ENCODE measurements at places on chromosomes 5 and 9. TPM values are rescaled to one million over a fixed set of nuclear protein-coding genes. Genes with fewer than 3 reads are reported as not detected.

DNA sequence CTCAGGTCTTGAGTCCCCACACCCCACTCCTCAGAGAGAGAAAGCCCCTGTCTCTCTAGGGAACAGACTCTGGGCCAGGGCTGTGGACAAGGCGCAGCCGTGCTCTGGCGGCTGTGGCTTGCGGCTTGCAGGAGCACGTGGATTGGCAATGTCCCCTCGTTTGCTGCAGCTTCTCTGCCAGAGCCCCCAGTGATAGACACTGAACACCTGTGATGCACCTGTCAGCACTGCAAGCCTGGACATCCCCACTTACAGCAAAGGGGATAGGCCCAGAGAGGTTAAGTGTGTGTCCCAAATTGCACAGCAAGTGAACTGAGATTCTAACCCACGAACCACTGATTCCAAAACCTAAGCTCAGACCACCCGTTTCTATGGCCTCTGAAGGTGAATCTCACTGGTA lies 7.0 kb downstream of the GFI1B start:
- no peak for DNase-seq

DNA sequence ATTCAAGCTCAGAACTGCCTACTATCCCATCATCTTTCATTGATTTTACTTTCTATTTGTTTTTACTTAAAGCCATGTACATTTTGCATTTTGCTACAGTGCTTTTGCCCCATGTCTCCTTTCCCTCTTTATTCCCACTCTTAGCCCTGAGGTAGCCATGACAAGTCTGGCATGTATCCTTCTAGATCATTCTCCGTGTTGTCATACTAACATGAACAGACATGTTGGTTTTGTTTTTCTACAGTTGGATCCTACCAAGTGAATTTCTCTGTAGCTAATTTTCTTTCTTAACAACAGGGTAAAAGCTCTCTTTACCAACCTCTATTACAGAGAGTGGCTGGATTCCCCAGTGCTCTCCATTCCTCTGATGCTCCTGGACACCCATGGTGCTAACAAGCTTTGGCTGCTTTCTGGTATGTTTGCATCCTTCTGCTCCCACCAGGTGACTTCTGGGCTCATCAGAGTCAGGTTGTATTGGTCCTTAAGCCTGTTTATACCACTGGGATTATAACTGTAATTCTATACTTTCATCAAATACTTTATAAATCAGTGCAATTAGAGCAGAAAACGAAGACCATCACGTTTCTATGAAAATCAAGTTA lies 38.8 kb upstream of the BOD1 start:
- DNase-seq, result no peak

- DNase-seq, result peak; percentile 30
Measured at GRCh38 chr5:116864157-116864837, 289.7 kb upstream of the SEMA6A start.

DNA sequence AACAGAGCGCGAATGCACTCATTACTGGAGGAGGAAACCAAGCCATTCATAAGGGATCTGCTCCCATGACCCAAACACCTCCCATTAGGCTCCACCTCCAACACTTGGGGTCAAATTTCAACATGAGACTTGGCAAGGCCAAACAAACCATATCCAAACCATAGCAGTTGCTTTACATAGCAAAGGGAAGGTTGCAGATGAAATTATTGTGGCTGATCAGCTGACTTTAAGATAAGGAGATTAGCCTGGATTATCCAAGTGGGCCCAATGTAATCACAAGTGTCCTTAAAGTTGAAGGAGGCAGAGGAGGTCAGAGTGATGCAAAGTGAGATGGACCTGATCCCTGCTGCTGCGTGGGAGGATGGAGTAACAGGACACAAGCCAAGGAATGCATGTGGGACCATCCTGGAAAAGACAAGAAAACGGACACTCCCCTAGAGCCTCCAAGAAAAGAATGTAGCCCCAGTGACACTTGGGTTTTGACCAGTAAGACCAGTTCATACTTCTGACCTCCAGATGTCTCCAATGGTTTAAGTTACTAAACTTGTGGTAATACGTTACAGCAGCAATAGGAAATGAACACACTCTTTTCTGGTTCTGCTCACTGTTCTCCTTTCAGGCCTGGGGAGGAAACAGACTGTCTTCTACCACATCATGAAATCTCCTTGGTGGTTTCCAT lies 167.3 kb downstream of the GNAQ start:
- no peak for DNase-seq

- no peak for DNase-seq
Measured at GRCh38 chr5:145495741-145496140, 339.4 kb downstream of the PRELID2 start.

DNA sequence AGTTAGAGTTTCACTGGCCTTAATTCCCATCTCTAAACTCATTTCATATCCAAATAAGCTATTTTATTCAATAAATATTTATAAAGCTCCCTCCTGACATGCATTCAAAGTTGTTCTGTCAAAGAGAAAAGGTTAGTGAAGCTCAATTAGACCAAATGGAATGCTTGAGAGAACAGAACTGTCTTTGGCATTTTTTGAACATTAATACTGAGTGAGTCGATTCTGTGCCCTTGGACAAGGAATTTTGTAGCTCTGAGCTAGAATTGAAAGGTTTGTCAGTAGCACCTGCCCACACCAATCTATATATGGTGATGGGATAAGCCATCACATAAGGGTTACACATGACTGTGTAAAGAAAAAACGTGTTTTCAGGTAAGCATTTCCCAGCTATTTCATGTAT lies 631.2 kb upstream of the CCNG1 start:
- no peak for DNase-seq

DNA sequence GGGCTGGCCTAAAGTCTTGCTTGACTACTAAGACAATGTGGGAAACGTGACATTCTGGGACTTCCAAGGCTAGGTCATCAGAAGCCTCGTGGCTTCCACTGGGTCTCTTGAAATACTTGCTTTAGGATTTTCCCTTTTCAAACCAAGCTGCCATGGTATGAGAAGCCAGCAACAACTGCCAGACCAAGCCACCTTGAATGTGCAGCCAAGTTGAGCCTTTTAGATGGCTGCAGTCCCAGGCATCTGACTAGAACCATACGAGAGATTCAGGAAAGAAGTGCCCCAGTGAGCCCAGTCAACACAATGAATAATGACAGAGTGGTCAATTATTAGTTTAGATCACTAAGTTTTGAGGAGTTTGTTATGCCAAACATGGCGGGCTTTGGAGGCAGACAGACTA lies 143.3 kb downstream of the SLF1 start:
- DNase-seq, result no peak

- DNase-seq, result peak; percentile 11
Measured at GRCh38 chr5:52457810-52458209, 329.9 kb upstream of the ITGA1 start.

DNA sequence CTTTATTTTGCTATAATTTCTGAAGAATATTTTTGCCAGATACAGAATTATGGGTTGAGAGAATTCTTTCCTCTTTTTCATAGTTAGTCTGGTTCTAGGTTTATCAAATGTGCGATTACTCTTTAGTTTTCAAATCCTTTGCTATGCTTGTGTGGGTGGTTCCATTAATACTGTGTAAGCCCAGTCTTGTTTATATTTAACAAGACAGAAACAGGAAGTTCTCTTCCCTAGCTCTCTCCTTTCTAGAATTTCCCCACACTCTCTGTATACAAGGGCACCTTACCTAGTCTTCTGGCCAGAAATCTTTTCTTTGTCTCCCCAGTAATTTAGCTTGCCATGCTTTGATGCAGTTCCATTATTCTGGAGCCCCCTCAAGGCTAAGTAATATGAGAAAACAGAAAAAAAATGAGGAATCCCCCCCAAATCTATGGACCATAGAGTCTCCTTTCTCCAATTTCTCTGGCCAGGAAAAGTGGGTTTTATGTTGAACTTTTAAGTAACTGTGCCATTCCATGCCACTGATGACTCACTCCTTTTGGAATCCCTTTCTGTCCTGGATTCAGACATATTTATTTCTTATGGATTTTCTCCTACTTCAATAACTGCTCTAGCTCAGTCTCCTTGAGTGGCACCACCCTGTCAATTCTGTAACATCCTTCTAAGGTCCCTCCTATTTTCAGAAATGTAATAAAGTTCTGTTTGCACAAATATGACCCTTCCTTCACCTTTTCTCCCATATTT lies 1714.1 kb downstream of the EFNA5 start:
- DNase-seq, result no peak

- no peak for DNase-seq
Measured at GRCh38 chr9:76877961-76878360, 28.0 kb downstream of the PRUNE2 start.

DNA sequence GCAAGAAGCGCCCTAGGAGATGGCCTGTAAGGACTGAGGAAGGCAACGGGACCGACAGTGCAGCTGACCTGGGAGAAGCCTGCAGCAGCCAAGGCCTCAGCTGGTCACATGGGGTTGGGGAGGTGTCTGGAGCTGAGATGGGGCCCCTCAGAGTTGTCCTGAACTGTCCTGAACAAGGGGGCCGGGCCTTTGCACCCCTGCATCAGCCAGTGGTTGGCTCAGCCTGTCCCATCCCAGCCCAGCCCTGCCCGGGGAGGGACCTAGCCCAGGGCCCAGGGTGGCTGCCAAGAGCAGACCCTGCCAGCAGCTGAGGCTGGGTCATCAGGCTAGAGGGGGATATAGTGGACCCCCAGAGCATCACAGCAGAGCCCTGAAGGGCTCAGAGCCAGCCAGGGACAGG lies 122.8 kb upstream of the PPP1R26 start:
- DNase-seq, result no peak

- no peak for DNase-seq
Measured at GRCh38 chr9:98795970-98796363, 388 bp downstream of the ANKS6 start.

GRCh38 chr5:26719803-26720202 lies 318.6 kb downstream of the CDH9 start:
- DNase-seq, result no peak

GRCh38 chr9:38768351-38768761 lies 48.4 kb upstream of the FAM240B start:
- DNase-seq, result no peak

DNA sequence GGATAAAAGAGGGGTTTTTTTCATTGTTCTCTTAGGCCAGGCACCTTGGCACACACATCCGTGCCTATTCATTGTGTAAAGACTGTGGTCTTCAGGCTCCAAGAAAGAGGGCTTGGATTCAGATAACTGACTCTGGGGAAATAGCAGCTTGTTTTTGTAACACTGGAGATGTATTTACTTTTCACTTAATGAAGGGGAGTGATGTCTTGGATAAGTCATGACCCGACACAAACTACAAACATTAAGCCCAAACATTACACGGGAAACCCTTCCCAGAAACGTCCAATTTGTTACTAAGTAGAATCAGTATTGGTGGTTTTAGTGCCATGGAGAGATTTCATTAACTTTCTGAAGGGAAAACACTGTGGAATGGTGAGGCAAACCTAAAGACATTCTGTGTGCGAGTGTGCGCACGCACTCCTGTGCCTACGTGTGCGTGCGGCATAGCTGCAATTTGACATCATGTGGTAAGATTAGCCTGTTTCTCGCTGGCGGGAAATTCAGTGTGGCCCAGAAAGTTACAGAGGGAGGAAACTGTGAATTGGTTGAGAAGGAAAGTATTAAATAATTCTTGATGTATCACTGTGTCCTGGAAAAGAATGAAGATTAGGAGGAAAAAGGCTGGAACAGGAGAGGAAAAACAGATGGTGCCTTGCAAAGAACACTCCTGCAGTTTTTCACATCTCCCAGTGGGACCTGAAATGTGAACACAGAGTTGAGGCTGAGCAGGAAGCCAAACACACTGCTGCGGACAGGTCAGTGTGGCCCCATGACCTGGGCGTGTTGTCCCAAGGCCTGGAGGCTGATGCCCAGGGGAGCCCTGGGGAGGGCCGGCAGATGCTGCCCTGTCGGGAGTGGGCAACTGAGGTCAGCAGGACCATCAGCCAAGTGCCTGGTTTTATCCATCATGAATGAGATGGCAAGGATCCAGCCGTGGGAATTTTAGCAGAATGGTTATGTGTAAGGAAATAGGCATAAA lies 108.5 kb downstream of the GAS1 start:
- no peak for DNase-seq

DNA sequence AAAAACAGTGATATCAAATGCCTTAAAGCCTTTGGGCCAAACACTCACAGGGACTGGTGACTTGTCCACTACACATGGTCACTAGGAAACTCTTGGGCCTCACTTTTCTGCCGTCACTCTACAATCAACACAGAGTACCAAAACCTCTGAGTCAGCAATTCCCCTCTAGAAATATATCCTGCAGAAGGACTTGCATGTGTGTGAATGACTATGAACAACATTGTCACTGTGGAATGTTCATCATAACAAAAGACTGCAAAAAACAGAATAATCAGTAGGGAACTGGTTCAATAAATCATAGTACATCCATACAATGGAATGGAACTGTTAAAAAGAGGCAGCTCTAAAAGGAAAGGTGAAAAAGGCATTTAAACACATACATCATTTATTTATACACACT lies 44.1 kb upstream of the SMU1 start:
- no peak for DNase-seq

DNA sequence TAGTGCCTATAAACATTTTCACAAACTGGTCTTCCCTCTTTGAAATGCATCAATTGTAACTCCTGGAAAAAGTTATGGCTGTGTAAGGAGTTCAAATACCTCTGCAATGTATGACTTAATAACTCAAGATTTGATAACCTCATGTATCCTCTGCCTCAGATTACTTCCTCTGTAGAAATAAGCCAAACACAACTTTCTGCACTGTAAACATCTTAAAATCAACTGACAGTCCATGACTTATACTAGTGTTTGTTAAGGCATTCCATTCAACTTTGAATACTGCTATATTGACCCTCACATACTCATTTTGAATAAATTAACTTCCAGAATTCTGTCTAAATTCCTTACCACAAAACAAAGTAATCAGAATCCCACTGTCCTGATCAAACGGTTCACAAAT lies 256.2 kb upstream of the POU5F2 start:
- no peak for DNase-seq

- no peak for DNase-seq
Measured at GRCh38 chr5:43514025-43514424, 923 bp downstream of the C5orf34 start.

GRCh38 chr5:6877986-6878828 lies 165.0 kb downstream of the TENT4A start:
- no peak for DNase-seq

The ESM1 gene
- polyA plus RNA-seq, result 37.4 TPM

The SCGB3A1 gene
- polyA plus RNA-seq, result not detected

The CTNND2 gene
- not detected for polyA plus RNA-seq

The EIF4EBP3 gene
- 1.1 TPM for polyA plus RNA-seq

The ITGA2 gene
- 52.1 TPM for polyA plus RNA-seq

All from SK-N-SH (cell line).